ENCODE measurements at places on chromosomes 7 and 10.

DNA sequence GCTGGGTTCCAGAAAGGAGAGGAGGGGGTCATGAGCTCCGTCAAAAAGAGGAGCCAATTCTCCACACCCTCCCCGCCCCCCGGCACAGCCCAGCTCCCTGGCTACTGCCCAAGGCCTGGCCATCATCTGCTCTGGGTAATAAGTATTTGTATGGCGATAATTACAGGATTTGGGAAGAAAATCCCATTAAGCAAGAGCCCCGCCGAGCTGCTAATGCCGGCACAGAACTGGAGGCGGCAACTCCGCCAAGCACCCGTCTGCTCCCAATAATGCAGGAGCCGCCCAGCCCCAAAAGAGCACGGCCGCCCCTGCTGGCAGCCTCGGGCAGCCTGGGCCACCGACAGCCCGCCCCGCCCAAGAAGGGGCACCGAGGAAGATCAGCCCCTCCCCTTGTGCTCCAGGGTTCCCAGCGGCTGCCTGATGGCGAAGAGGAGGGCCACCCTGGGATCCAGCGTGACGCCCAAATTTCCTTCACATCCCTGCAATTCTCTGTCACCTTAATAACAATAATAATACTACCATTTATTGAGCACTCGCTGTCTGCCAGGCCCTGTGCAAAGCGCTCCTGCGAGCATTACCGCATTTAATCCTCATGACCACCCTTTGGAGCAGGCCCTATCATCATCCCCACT, 5.9 kb downstream of the SLIT1 start:
- DNase-seq, result no peak

DNA sequence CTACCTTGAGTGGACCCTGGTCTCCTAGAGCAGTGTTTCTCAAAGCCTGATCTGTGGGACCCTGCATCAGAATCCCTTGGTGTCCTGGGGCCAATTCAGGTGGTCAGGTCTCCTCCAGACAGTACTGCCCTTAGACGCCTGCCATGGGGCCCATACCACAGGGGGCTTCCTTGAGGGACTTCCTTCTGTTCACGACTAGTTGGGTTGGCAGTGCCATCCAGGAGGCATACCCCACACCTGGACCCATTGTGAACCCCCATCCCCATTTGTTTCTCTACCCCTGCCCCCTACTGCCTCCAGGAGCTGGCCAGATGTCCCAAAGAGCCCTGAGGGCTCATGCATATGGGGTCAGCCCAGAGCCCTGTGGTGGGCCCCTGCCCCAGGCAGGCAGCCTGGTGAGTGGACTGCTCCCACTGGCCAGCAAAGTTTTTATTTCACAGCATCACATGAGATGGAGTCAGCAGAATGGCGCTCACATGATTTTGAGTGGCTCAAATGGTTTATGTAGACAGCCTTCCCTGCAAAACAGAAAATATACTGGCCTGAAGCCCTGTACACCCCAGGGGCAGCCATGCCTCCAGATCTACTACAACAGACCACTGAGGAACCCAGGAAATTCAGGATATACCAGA, 259.9 kb upstream of the ZMIZ1 start:
- DNase-seq, result no peak

DNA sequence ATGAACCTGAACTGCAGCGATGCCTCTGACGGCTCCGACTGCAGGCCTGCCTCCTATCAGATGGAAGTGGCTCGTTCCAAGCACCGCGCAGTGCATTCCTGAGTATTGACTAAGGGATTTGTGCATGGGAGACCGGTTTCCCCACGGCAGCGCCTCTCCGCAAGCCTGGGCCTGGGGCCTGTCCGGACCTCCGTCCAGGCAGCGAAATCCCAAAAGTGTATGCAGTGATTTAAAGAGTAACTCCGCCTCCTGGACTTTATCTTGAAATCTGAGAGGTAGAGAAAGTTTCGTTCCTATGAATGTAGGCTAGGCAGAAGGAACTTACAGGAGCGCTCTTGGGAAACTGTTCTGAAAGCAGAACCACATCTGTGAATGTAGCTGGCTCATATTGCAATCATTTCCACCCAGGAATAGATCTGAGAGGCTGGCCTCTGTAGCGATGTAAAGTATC, 106.2 kb upstream of the CELF2 start:
- DNase-seq, result no peak

DNA sequence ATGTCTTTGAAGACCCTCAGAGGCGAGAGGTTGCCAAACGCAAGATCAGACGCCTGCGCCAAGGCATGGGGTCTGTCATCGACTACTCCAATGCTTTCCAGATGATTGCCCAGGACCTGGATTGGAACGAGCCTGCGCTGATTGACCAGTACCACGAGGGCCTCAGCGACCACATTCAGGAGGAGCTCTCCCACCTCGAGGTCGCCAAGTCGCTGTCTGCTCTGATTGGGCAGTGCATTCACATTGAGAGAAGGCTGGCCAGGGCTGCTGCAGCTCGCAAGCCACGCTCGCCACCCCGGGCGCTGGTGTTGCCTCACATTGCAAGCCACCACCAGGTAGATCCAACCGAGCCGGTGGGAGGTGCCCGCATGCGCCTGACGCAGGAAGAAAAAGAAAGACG, 8.1 kb upstream of the SGCE start:
- no peak for DNase-seq

DNA sequence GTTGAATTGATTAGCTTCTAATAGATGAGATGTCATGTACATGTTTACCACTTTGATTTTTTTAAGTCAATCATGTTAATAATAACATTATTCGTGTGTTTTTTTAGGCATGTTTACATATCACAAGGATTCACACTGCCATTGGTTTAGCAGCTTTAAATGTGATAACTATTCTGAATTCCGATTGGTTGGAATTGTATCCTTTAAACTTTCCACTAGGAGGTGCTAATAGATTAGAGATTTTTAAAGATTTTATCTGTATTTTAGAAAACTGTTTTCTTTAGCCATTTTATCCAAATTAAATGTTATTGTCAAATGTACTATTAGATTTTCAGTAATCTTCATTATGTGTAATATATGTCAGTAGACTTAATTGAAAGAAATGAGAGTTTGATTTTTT, 83.2 kb downstream of the HECTD2 start:
- no peak for DNase-seq
